ENCODE measurements at places on chromosomes 11 and 22.

DNA sequence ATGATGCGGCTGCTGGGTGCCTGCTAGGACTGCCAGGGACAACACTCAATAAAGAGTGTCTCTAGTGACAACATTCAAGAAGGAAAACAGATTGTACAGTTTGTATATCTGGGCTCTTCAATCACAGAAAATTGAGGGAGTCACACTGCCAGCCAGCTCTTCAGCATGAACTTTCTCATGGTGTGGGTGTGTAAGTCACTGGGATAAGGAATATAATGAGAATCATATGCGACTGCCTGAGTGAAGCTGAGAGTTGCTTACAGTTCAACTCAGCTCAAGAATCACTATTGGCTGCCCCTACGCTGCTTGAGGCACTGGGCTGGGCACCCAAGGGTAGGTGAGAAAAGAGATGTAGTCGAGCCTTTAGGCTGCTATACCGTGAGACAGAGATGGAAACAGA, 328.1 kb upstream of the PITPNB start:
- DNase-seq = no peak

- no peak for DNase-seq
These were observed 12.4 kb downstream of the FGF19 start for GRCh38 chr11:69691463-69691862.

DNA sequence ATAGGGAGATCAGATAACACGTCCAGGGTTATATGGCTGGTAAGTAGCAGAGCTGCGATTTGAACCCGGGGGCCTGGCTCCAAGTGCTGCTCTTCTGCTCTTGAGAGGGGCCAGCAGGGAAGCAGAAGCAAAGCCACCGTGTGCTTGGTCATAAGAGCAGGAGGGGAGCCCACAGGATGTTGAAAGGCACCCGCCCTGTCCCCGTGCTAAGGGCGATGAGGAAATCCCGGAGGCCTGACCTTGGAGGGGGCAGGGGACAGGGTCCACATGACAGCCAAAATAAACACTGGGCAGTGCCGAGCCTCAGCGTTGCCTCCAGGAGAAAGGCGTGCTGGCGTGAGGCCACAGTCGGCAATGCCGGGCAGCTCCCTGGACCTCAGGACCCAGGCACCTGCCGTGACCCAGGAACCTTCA, 28.8 kb downstream of the TOM1 start:
- no peak for DNase-seq

- DNase-seq = peak; percentile 63
These were observed 1.9 kb upstream of the ADM start for GRCh38 chr11:10302744-10303557.

GRCh38 chr11:60169264-60169915, 13.5 kb downstream of the MS4A6A start:
- no peak for DNase-seq

DNA sequence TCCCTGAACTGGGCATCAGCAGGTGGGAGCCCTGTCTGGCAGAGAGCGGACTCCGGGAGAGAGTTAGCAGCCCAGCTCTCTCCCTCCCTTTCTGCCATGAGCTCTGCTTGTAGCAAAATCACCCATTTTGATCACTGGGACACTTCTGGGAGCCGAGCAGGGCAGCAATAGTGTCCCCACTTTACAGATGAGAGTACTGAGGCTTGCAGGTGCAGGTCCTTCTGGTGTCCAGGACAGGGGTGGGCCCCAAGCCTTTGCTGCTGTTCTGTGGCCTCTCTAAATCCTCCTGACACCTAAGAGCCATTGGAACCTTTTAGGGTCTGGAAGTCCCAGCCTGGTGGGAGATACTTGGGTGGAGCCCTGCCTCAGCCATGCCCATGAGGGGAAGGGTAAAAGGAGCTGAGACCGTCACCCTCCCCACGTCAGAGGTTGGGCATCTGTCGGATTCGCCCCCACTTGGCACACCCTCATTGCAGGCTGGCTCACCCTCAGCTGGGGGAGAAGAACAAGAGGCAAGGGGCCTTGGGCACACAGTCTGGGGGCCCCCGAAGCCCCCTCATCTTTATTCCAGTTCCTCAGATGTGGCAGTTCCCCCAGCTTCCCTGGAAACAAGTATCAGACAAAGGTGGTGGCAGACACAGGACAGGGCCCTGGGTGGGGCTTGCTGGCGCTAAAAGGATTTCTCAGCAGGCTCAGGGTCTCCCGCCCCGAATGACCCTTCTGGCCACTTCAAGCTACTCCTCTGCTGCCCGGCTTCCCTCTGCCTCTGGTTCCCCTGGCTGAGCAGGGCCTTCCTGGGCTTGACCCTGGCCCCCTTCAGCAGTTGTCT, 4.5 kb downstream of the RIN1 start:
- DNase-seq = no peak
